ENCODE measurements at places on chromosomes 3 and 15.

DNA sequence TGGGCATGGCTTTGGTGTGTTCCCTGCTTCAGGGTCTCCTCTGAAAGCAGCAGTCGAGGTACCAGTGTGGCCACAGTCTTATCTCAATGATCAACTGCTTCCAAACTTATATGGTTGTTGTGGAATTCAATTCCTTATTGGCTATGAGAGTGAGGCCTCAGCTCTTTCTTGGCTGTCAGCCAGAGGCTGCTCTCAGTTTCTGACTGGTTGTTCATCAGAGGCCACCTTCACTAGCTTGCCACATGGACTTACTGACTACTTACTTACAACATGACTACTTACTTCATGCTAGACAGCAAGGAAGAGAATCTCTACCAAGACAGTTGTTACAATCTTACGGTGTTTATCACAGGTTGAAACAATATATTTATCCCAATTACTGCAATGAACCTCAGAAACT lies 789.2 kb downstream of the DIPK2A start:
- no peak for DNase-seq

GRCh38 chr3:101637451-101637850 lies 39.5 kb downstream of the ZBTB11 start:
- no peak for DNase-seq

GRCh38 chr15:33730815-33731214 lies 237.5 kb upstream of the CHRM5 start:
- DNase-seq, result no peak

DNA sequence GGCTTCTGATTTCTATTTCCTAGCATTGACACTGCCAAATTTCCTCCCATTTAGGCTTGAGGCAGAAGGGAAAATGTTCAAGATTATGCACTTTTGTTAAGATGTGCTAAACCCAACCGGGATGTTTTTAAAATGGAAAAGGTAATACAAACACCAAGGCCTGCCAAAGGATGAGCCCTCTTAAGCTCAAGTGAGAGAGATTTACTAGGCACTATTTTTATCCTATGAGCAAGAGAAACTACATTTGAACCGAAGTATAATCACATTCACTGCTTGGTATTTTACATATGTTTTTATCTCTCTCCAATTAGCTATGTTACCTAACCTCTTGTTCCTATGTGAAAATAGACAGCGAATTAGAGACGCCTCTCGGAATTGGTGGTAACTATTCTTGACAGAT lies 295.8 kb downstream of the GABRB3 start:
- no peak for DNase-seq

DNA sequence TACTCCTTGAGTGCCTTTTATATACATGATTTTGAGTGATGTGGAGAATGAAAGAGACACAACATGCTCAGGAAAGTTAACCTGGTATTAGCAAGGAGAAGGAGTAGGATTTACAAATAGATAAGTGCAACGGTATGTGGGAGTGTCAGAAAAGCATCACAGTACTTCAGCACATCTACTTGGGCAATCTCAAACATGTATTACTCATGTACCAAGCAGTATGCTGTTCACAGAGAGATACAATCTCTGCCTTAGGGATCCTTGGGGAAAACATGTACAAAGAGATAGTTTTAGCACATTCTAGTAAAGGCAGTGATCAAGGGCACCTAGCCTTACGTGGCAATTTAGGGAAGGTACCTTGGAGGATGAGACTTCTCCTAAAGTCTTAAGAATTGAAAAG lies 146.5 kb downstream of the FILIP1L start:
- DNase-seq, result no peak

DNA sequence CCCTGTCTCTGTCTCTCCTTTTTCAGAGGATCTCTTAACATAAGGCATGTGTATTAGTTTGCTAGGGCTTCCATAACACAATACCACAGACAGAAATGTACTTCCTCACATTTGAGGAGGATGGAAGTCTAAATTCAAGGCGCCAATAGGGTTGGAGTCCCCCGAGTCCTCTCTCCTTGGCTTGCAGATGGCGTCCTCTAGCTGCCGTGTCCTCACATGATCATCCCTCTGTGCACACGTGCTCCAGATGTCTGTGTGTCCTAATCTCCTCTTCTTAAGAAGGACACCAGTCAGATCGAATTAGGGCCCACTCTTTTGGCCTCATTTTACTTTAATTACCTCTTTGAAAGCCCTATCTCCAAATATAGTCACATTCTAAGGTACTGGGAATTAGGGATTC lies 23.0 kb upstream of the BFSP2 start:
- DNase-seq, result no peak

GRCh38 chr3:150410311-150411105 lies 2.4 kb downstream of the TSC22D2 start:
- DNase-seq, result peak; percentile 7

- no peak for DNase-seq
Observed at GRCh38 chr3:155312781-155313180, 19.3 kb upstream of the STRIT1 start.

- peak; percentile 77 for DNase-seq
Observed at GRCh38 chr15:82680200-82681102, 29.2 kb downstream of the AP3B2 start.

GRCh38 chr3:150091626-150092025 lies 120.9 kb upstream of the PFN2 start:
- DNase-seq, result no peak

DNA sequence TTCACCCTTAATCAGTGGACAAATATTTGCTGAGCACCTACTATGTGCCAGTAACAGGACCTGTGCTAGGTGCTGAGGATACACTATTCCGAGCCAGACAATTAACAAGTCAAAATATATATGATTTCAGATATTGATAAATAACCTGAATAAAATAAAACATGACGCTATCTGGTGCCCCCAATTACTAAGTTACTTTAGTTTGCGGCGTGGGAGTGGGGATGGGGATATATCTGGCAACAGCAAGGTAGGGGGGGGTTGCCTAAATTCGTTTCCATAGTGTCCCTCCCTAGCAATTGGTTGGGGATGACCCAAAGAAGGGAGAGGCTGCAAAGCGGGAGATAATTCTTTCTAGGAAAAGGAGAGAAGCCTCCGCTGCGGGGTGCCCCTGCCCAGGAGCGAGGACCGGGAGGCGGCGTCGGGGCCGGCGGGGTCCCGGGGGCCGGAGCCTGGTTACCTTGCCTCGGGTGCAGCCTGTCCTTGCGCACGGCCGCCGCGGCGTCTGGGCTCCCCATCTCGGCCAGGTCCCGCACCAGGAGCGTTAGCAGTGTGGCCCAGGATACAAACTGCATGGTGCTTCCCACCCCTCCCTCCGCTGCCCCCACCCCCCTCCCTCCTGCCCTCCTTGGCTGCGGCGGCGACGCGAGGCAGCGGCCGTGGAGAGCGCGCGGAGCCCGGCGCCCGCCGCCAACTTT lies 567 bp downstream of the ADAMTS9 start:
- no peak for DNase-seq

GRCh38 chr15:59691194-59691805 lies 2.2 kb upstream of the BNIP2 start:
- no peak for DNase-seq

DNA sequence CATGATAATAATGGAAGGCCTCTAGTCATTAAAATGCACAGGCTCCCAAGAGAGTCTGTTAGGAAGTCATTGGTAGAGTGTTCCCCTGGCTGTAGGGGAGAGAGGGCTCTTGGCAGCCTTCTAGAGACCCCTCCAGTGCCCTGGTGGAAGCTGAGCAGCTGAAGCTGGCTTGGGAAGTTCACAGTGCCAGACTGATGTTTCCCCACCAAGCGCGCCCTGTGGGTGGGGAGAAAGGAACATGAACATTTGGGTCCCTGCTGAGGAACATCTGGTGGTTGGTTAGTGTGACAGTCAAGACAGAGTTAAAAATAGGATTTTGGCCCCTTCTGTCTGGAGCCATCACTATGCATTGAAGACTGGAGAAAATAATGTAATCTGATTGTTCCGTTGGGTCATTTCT lies 37.1 kb upstream of the RGMA start:
- no peak for DNase-seq

GRCh38 chr3:136544532-136544931 lies 207.6 kb downstream of the STAG1 start:
- DNase-seq, result no peak

- DNase-seq, result no peak
Observed at GRCh38 chr15:43390723-43391122, 19.8 kb downstream of the TUBGCP4 start.

DNA sequence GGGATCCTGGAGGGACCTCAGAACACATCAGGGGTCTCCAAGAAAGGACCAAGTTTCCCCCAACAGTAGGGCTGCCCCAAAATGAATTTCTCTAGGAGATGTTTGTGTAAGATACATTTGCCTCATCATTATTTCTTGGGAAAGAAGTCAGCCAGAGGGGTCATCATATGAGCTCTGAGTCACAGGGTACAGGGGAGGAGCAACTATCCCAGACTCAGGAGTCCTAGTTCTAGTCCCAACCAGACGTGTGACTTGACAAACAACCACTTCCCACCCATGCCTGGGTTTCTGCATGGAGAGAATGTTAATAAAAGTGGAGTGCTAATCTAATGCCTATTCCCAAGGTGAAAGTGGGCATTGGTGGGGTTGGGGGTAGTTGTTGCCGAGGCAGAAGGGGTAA lies 144.1 kb downstream of the ALDH1A2 start:
- DNase-seq, result no peak

- DNase-seq, result no peak
Observed at GRCh38 chr15:44715797-44716334, 4.5 kb downstream of the B2M start.

DNA sequence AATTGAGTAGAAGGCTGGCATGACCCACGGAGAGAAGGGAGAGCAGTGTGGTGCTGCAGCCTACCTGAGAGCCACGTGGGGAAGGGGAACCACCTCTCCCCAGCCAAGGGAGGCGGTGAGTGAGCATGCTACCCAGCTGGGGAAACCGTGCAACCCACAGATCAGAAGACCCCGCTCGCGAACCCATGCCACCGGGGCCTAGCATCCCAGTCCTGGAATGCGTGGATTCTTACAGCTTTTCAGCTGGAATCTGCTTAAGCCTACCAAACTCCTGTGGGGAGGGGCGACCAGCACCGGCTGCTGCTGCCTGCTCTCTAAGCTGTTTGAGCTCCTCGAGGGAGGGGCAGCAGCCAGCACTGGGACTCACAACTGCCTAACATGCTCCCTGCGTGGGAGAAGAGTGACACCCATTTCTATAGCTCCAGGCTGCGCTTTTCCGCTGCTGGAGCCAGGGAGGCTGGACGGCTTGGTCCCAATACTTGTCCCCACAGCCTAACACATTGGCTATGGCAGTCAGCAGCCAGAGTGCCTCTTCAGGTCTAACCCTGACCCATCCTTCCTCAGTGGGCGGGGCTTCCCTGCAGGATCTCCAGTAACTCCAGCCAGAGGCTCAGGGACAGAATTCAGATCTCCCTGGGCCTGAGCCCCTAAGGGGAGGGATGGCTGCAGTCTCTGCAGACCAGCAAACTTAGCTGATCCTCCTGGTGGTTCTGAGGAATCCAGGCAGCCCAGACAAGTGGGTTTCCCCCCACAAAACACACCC lies 20.0 kb upstream of the TEX55 start:
- no peak for DNase-seq

DNA sequence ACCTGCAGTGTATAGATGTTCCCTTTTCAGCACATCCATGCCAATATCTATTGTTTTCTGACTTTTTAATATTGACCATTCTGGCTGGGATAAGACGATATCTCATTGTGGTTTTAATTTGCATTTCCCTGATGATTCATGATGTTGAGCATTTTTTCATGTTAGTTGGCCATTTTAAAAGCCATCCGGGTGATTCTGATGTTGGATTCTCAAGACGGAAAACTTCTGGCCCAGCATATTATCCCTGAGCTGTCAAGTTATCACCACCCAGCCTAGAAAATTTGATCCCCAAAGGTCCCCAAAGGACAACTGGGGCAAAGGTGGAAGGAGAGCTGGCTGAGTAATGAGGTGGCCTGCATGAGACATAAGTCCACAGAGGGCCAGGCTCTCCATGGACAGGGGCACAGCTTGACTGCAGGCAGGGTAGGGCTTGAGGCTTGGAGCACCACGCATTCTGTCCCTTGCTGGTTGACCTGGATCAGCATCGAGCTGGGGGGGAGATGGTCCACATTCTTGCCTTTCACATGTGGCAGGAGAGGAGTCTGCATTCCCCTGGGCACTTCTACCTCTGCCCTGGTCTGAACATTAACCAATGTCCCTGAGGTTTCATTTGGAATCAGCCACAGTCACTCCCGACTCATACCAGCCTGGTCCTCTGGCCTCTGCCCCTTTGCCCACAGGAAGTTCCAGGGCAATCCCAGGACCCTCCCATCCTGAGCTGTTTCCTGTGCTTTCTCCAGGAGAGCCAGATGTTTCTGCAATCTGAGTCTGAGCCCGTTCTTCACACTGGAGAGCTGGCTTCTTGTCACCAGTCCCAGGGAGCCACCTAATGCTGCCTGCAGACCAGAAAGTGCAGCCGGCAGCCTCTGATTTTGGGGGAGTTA lies 69.2 kb downstream of the ISG20 start:
- no peak for DNase-seq

GRCh38 chr15:95470529-95470928 lies 860.0 kb upstream of the NR2F2 start:
- no peak for DNase-seq

- peak; percentile 40 for DNase-seq
Observed at GRCh38 chr15:78638658-78639314, 2.2 kb downstream of the CHRNB4 start.

- DNase-seq, result no peak
Observed at GRCh38 chr15:42352401-42352800, 6.9 kb upstream of the CAPN3 start.

DNA sequence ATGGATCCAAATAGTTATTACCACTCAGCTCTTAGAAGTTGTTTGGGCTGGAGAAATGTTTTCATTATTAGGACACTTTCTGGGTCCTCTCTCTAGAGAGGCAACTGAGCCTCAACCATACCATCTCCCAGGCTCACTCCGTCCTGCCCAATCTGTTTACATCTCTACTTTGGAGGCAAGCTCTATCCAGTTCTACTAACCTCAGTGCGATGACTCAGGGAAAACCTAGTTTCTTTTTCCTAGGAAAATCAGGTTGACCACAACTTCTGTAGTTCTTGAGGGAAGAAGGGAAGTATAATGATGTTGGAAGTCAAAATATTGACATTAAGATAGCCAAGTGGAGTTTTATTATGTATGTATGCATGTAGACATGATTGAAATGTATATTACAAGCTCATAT lies 40.4 kb downstream of the LPP start:
- DNase-seq, result no peak

DNA sequence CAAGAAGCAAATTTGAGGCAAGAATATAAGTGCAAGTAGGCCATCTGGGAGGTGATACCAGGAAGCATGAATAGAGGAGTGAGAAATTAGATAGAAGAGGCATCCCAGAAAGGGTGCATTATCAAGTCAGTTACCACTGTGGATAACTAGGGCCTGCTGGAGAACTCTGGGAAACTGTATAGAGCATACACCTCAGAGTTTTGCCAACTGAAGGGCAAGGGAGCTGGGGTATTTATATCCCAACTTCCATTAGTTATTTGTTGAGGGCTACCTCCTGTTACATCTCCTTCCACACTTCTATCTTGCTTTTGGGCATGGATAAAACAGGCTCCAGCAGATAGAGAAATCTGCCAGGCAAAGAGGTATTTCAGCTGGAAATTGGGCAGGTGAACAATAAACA lies 83.5 kb upstream of the MRPL3 start:
- DNase-seq, result no peak

Data from T-cell (primary cell).